Muscle of leg (tissue), 16 donors: ENCODE measurements at places on chromosomes 1 and 21. TPM values are rescaled to one million over a fixed set of nuclear protein-coding genes. Genes with fewer than 3 reads are reported as not detected.
A peak's percentile ranks its signal among the peaks of the same experiment; 100 is the strongest.

DNA sequence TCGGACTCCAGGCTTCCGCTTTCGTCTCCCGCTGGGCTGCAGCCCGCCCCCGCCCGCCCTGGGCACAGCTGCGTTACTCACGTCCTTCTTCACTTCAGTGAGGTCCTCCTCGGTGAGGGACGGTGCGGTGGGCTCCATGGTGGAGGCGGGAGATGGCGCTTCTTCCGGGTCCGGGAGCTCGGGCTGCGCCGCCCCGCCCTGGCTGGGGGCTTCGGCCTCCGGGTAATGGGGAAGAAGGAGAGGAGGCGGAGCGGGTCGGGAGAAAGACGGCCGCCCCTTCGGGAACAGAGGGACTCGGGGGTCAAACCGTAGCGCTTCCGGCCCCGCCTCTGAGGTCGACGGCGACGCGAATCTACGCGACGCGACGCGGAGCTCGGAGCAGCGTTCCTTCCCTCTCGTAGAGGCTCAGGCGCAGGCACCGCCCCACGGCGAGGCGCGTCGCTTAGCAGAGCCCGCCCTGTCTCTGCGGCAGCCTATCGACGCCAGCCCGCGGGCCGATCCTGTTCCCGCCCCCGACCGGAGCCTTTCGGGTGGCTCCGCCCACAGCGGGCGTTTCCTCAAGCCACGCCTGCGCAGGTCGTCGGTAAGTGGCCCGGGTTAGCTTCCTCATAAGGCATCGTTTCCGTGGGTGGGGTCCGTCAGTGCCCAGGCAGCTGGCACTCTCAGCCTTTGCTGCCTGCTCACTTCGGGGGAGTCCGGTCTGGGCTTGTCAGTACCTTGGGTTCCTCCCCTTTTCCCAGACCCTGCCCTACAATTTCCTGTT is at the start of gene BCL10:
TSS of gene BCL10 (minus strand) at position 418 of the 763 bp plus-strand sequence. CDS start at position 138, 280 bp downstream.
- H3K27ac ChIP-seq: peak within 1 kb of the TSS; percentile 96
- H3K27me3 ChIP-seq: no peaks in the 10 kb centered on the region
- peaks cover 3% of the 10 kb centered on the region for H3K36me3 ChIP-seq
- DNase-seq: peak; percentile 99

- H3K27me3 ChIP-seq: no peaks in the 10 kb centered on the region
- H3K4me3 ChIP-seq: no peak overlapping the region
- H3K27ac ChIP-seq: no peak overlapping the region
- peak; percentile 79 for DNase-seq
These were observed 16.6 kb upstream of the ZSCAN20 start for GRCh38 chr1:33455539-33456501.

GRCh38 chr1:177181631-177182291 is 11.0 kb downstream of the BRINP2 start:
- H3K4me1 ChIP-seq: peaks cover 6% of the 10 kb centered on the region
- no peak overlapping the region for H3K27ac ChIP-seq
- peak; percentile 72 for DNase-seq
- no peaks in the 10 kb centered on the region for H3K36me3 ChIP-seq

DNA sequence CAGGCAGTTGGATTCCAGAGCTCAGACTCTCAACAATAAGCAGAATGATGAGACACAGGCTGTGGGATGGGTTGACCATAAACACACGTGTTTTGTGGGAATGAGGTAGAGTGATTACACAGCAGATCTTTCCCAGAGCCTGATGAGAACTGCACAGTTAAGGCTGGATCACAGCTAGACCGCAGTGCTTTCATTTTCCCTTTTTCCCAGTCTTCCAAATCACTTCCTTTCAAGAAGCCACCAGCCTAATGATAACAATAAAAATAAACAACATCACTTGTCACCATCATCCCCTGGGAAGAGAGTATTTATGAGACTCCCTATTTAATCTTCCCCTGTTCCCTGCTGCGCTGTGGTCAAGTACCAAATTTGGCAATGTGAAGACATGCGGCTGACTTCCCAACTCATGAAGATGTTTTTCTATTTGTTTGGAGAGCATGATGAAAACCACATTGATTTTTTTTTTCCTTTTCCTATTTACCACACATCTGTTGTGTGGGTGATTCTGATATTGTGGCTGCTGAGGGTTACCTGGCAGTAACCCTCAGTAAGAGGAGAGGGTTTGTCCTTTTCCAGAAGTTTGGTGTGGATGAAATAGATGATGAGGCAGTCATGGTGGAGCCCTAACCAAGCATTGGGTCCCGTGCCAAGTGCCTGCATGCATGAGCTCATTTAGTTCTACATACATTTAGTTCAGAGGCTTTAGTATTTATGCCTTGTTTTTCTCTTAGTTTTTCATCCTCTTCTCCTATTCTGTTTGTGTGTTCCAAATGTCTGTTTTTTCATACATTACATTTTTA is 248.9 kb upstream of the HOOK1 start:
- H3K36me3 ChIP-seq: no peaks in the 10 kb centered on the region
- no peak overlapping the region for H3K27ac ChIP-seq
- no peaks in the 10 kb centered on the region for H3K27me3 ChIP-seq
- DNase-seq: peak; percentile 29
- no peak overlapping the region for H3K4me3 ChIP-seq

GRCh38 chr1:1290238-1290731 is 10.0 kb downstream of the SCNN1D start:
- H3K27ac ChIP-seq: no peak overlapping the region
- H3K27me3 ChIP-seq: peaks cover 2% of the 10 kb centered on the region
- no peak overlapping the region for H3K4me3 ChIP-seq
- H3K36me3 ChIP-seq: peaks cover 8% of the 10 kb centered on the region

GRCh38 chr1:168504064-168504837 is 39.5 kb downstream of the XCL2 start:
- no peak overlapping the region for H3K27ac ChIP-seq
- DNase-seq: peak; percentile 69
- no peaks in the 10 kb centered on the region for H3K27me3 ChIP-seq
- H3K4me1 ChIP-seq: peaks cover 8% of the 10 kb centered on the region

DNA sequence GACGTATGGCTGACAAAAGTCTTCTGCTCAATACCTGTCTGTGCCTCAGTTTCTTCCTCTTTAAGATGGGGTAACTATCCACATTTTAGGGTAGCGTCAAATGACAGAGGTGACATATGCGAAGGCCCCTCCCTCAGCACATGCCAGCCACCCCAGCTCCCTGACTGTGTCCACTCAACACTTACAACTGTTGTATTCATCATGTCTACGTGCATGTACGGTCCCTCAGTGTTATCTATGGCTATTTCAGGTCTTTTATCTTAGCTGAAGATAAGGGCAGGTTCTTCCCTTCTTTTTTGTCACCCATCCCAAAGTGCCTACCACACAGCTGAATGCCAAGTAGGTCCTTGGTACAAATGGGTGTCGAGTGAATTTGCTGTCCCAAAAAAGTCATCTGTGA is 8.3 kb upstream of the C1orf198 start:
- peaks cover 11% of the 10 kb centered on the region for H3K27me3 ChIP-seq
- no peak overlapping the region for H3K4me3 ChIP-seq
- no peak overlapping the region for H3K27ac ChIP-seq
- H3K36me3 ChIP-seq: no peaks in the 10 kb centered on the region

DNA sequence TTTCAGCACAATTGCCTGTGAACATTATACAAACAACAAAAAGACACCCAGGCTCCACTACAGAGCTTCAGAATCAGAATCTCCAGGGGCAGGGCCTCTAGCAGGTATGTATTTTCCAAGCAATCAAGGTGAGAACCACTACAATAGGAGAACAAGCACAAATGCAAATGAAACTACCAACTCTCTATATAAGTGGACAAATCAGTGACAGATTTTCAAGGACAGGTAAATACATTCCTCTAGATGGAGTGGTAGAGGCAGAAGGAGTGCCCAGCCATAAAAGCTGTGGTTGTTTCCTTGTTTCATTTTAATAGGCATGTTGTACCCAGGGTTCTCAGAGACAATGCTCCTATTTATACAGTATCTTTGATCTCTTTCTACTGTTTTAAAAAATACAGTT is 20.1 kb upstream of the CCDC17 start:
- no peak for DNase-seq
- no peak overlapping the region for H3K4me3 ChIP-seq
- H3K4me1 ChIP-seq: no peaks in the 10 kb centered on the region

- H3K4me3 ChIP-seq: no peak overlapping the region
- no peaks in the 10 kb centered on the region for H3K4me1 ChIP-seq
- no peaks in the 10 kb centered on the region for H3K27me3 ChIP-seq
- DNase-seq: no peak
- H3K27ac ChIP-seq: no peak overlapping the region
- no peaks in the 10 kb centered on the region for H3K36me3 ChIP-seq
These were observed 167.7 kb upstream of the PTGFR start for GRCh38 chr1:78322928-78323680.

GRCh38 chr1:114097109-114097508 is 56.6 kb downstream of the SYT6 start:
- H3K4me3 ChIP-seq: no peak overlapping the region
- no peaks in the 10 kb centered on the region for H3K36me3 ChIP-seq
- peaks cover 11% of the 10 kb centered on the region for H3K4me1 ChIP-seq
- no peaks in the 10 kb centered on the region for H3K27me3 ChIP-seq
- no peak overlapping the region for H3K27ac ChIP-seq

DNA sequence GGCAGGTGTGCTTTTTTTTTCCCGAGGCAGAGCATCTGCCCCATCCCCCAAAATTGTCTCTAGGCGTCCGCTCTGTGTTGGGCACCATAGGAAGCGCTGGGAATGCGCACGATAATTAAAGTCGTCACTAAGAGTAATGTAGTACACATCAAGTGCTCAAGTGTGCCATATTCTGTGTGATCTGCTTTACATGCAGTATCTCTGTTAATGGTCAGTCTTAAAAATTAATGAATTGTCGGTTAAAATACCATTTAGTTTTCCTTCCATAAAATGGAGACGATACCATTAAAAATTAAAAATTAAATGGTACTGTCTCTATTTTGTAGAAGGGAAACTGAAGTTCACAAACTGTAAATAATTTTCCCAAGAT is 544 bp upstream of the CCT8 start:
- H3K4me1 ChIP-seq: peaks cover 9% of the 10 kb centered on the region
- H3K36me3 ChIP-seq: no peaks in the 10 kb centered on the region
- H3K27me3 ChIP-seq: no peaks in the 10 kb centered on the region
- peak overlapping the region; percentile 95 for H3K27ac ChIP-seq
- peak overlapping the region; percentile 75 for H3K4me3 ChIP-seq

TNFAIP8L2 gene
- total RNA-seq: 3.0 TPM

SLC1A7 gene
- total RNA-seq: not detected

OR2M3 gene
- total RNA-seq: not detected

DCDC2B gene
- total RNA-seq: not detected

HSPA6 gene
- 0.49 TPM for total RNA-seq

SOAT1 gene
- 6.9 TPM for total RNA-seq

SH3D21 gene
- 2.3 TPM for total RNA-seq

CBR1 gene
- total RNA-seq: 24.6 TPM

LIPI gene
- not detected for total RNA-seq
